Foreskin keratinocyte (primary cell): ENCODE measurements at places on chromosomes 11 and 22. TPM values are rescaled to one million over a fixed set of nuclear protein-coding genes. Genes with fewer than 3 reads are reported as not detected.

The NPAS4 gene
- not detected in 2 replicates for polyA plus RNA-seq

The PRR33 gene
- not detected in 2 replicates for polyA plus RNA-seq

The NXPE4 gene
- polyA plus RNA-seq: not detected in 2 replicates

The NAALAD2 gene
- polyA plus RNA-seq: 0.02 and 0.04 TPM in 2 replicates

The ART1 gene
- polyA plus RNA-seq: not detected in 2 replicates

The KLHL35 gene
- polyA plus RNA-seq: 0.23 and 1.2 TPM in 2 replicates

The NOL12 gene
- polyA plus RNA-seq: 44.9 and 46.9 TPM in 2 replicates

The DYNC2H1 gene
- polyA plus RNA-seq: 10.5 and 12.1 TPM in 2 replicates

The CCDC116 gene
- polyA plus RNA-seq: 0.08 and 0.11 TPM in 2 replicates

The PANX2 gene
- 0.85 and 1.8 TPM in 2 replicates for polyA plus RNA-seq

The HBB gene
- not detected in 2 replicates for polyA plus RNA-seq

The OTOG gene
- not detected in 2 replicates for polyA plus RNA-seq
